ENCODE measurements at places on chromosomes 2 and 18.

- DNase-seq = no peak
Measured at GRCh38 chr2:109272461-109272860, 143.5 kb downstream of the SH3RF3 start.

- peak; percentile 96 for DNase-seq
Measured at GRCh38 chr2:240457223-240458043, 22.0 kb downstream of the GPC1 start.

- DNase-seq = no peak
Measured at GRCh38 chr2:1869987-1870386, 125.7 kb upstream of the PXDN start.

GRCh38 chr2:226333388-226333787 lies 466.2 kb downstream of the IRS1 start:
- DNase-seq = no peak

GRCh38 chr2:197626965-197627625 lies 48.3 kb downstream of the RFTN2 start:
- no peak for DNase-seq

- DNase-seq = no peak
Measured at GRCh38 chr2:205996161-205996560, 89.8 kb downstream of the INO80D start.

All from PC-9 (cell line).